ENCODE measurements at places on chromosomes 1 and 21. TPM values are rescaled to one million over a fixed set of nuclear protein-coding genes. Genes with fewer than 3 reads are reported as not detected.

Gene AQP10
- not detected for total RNA-seq

Gene SEC16B
- total RNA-seq, result 1.5 TPM

Gene ABCA4
- not detected for total RNA-seq

Gene KRTAP7-1
- not detected for total RNA-seq

Gene HLX
- not detected for total RNA-seq

Gene PRKAA2
- total RNA-seq, result not detected

Gene PCBP3
- not detected for total RNA-seq

Gene SH3D21
- total RNA-seq, result 12.6 TPM

Gene CTSE
- total RNA-seq, result 9.1 TPM

GRCh38 chr1:71276466-71276865, 195.6 kb upstream of the ZRANB2 start:
- DNase-seq, result no peak

GRCh38 chr1:94335447-94335846, 82.7 kb upstream of the ABCD3 start:
- DNase-seq, result no peak

DNA sequence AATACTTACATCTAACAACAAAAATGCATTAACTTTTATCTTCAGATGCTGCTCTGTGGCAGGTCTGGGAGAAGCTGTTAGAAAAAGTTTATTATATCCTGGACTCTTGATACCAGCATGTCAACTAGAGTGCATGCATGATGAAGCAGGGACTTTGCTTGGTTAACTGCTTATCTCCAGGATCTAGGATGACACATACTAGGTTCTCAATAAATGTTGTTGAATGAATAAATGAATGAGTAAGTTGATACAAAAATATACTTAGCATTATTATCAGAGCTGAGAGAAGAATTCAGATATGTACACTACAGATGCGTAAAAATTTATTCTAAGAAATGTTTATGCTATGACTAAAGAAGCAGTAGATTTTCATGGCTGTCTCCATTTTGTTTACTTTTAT, 304.3 kb downstream of the LTN1 start:
- DNase-seq, result no peak

DNA sequence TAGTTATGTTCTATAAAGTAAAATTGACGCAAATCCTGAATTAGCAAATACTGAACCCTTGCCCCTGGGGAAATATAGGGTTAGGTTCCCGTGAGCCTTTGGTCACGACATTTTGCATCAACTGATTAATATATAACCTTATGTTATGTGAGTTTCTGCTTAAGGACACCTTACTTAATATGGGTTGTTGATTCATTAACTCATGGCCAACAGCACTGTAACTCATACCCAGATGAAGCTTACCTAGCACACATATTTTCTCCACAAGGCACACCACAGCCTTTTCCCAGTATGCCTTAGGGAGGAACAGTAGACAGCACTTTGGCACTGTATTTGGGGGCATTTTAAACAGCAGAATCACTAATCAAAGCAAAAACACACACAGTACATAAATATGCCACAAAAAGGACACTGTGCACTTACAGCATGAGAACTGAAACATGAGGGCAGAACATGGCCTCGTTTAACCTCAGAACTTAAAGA, 15.1 kb downstream of the INAVA start:
- DNase-seq, result no peak

DNA sequence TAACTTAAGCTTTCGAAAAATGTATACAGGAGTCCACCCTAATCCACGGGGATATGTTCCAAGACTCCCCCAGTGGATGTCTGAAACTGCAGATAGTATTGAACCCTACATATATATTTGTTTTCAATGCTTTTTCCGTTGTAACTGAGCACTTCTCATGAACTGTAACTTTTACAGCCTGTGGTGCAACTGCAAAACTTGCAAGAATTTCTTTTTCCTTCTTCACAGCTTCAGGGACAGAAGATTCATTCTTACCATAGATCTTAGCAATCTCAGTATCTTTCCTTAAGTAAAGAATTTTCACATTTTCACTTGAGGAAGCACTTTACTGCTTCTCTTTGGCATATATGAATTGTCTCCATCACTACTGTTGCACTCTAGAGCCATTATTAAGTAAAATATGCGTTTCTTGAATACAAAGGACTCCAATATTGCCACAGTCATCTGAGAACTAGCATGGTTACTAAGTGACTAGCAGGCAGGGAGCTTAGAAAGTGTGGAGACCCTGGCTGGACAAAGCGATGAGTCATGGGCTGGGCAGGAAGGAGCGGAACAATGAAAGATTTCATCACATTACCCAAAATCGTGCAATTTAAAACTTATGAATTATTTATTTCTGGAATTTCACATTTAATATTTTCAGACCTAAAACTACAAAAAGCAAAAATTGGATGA, 14.1 kb downstream of the DPYD start:
- DNase-seq, result no peak

GRCh38 chr1:168419736-168420135, 124.1 kb downstream of the XCL2 start:
- no peak for DNase-seq

DNA sequence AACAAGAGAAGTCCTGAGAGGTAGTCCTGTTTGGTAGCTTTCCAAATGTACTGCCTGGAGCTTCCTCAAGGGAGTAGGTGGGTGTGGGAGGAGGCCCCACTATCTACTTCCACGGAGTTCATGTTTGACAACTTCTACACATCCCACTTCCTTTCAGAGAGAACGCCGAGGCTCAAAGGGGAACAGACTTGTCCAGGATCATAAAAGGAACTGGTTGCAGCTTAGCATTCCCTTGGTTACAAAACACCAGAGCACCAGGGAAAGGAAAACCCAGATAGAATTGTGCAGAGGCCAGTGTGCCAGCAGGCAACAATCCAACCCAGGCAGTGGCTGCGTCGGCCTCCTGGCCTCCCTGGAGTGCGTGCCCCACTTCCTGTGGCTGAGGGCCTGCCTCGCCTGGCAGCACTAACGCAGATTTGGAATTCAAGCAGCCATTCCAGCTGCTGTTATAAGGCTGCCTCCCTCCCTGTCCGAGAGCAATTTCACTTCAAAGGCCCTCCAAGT, 4.2 kb upstream of the RAP1GAP start:
- DNase-seq, result no peak

GRCh38 chr1:47996060-47996405, 1.2 kb downstream of the TRABD2B start:
- no peak for DNase-seq

DNA sequence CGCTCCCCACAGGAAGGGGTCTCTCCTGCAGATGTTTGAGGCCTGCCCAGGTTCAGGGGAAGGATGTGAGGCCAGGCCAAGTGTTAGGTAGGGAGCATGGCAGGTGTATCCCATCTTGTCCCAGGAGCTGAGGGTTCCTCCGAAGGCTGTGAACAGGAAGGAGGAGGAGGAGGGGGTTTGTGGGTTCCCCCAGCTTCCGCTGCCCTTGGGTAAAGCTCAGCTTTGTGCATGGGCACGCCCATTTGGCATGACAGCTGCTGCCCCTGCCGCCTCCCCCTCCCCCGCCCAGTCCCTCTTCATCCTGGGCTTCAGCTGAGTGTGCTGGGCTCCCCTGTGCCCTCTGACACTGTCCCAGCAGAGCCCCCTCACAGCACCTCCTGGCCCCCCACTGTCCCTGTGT, 25.5 kb downstream of the TNFRSF8 start:
- no peak for DNase-seq

DNA sequence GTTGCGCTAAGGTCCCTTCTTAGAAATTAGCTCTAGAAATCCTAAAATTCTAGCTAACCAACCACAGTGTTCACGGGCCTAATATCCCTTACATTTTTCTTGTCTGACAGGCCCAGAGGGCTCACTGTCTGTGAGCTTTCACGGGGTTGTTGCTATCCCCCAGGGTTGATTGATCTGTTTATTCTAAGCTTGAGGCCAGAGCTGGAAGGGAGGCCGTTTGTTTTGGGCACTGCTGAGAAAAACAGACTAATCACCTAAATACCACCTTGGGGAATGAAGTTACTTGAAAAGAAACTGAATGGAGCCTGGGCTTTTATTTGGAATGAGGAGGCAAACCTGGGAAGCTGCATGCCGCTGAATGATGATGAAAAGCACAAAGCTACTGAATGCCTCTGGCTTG, 162.4 kb downstream of the KIF26B start:
- no peak for DNase-seq

GRCh38 chr1:3261007-3261968, 192.3 kb downstream of the PRDM16 start:
- no peak for DNase-seq

DNA sequence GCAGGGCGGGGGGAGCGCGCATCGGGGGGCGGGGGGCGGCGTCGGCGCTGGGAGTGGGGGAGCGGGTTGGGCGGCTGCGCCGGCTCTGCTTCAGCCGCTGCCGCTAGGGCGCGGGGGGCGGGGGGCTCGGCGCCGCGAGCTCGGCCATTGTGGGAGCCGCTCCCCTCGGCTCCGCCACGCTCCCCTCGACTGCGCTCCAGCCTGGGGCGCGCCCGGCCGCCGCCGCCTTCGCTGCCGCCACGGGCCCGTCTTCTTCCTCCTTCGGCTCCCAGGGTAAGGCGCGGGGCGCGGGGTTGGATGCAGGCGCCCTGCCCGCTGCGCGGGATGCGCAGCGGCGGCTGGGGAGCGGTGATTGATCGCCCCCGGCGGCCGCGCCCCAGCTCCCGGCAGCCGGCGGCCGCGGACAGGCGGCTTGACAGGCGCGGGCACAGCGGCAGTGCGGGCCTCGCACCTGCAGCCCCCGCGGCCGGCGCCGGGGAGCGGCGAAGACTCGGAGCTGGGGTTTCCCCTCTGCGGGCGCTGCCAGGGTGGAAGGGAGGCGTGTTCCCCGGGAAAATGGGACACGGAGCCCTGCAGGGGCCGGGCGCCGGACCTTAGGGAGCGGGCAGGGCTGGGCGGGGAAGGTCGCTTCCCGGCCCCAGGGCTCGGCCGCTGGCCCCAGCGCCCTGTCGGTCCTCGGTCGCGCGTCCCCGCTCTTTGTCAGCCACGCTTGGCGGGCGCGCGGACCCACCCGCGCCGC, 55.3 kb downstream of the NDUFS5 start:
- no peak for DNase-seq

DNA sequence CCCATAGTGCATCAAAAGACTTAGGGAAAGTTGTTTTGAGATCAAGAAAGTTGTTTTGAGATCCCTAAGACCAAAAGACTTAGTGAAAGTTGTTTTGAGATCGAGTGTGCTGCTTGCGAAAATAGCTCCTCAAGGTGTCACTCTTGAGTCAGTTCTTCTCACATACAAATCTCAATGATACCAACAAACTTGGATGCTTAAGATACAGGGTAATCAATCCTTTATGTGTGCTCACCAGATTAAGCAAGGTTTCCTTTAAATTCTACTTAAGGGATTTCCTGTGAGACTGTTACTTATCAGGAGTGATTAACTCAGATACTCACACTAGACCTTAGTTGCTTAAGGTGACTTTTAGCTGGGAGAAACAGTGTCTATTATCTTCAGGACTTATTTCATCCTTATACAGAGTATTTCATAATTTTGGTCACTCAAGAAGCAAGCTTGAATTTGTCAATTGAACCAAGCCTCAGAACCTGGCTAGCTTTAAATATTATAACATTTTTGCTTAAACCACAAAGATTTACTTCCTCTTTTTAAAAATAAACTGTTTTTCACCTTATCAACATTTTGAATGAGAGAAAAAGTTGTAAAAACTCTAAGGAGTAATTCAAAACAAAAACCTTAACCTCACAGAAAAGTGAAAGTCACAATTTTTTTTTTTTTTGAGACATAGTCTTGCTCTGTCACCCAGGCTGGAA, 8.0 kb upstream of the RLF start:
- peak; percentile 67 for DNase-seq

GRCh38 chr1:68232289-68233148, at the start of gene WLS:
Gene WLS (minus strand): TSS chr1:68232523. CDS start chr1:68232299, 224 bp downstream.
- DNase-seq, result peak; percentile 85

GRCh38 chr1:213183036-213183672, 132.1 kb downstream of the RPS6KC1 start:
- no peak for DNase-seq

DNA sequence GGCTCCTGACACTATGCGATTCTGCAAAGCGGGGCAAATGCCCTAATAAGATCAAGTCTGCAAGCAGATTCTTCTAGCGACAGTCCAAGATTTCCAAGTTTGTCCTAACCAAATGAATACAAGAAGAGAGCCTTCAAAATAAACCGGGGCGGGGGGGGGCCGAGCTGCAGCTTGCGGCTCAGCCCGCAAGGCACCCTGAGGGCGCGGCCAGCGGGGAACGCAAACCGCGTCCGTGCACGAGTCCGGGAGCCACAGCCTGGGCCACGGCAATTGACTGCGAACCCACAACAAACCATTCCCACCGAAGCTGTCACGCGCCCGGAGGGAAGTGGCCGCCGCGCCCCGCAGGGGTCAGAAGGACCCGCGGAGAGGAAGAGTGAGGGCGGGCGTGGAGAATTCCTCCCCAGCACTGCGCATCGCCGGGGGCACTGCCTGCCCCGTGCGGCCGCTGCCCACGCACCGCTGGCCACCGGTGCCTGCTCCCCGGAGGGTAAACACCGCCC, 687 bp downstream of the TGFBR3 start:
- DNase-seq, result no peak

DNA sequence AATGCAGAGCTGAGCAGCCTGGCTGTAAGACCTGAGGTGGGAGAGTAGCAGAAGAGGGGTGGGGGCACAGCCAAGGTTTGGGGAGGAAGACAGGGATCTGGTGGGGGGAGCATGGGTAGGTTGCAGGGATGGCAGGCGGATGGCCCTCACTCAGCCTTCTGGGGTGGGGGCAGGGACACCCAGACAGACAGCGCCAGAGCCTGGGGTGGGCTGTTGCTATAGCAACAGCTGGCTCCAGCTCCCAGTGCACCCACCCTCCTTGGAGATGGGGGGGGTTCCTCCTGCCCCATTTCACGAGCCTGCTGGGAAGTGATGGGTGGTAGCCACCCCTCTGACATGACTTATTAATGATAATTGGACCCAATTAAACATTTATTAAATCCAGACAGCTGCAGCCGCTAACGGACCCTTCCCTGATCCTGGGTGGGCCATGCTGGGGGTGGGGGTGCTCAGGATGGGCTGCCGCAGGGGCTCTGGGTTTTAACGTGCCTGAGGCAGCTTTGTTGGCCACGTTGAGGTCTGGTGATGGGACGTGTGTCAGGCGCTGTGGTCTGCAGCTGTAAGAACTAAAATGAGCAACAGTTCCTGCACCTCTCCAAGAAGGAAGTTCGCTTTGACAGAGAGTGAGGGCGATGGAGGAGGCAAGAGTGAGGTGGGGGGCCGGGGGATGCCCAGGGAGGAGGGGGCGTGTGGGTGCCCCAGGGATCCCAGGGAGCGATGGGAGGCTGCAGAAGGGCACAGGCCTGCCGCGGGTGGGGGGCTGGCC, 19.4 kb downstream of the AGRN start:
- no peak for DNase-seq
